ENCODE measurements at places on chromosomes 12 and 14. TPM values are rescaled to one million over a fixed set of nuclear protein-coding genes. Genes with fewer than 3 reads are reported as not detected.

ITPR2 gene
- total RNA-seq, result 84.8 TPM

CMA1 gene
- 2.8 TPM for total RNA-seq

CLEC9A gene
- total RNA-seq, result 0.26 TPM

RNASE3 gene
- 0.57 TPM for total RNA-seq

GRCh38 chr12:38154096-38155019 is 162.2 kb upstream of the ALG10B start:
- H3K4me1 ChIP-seq, result no peaks in the 10 kb centered on the region
- no peak overlapping the region for H3K27ac ChIP-seq
- no peak for DNase-seq
- H3K36me3 ChIP-seq, result no peaks in the 10 kb centered on the region

ADAMTS20 gene
- not detected for total RNA-seq

- DNase-seq, result peak; percentile 74
- H3K27me3 ChIP-seq, result no peaks in the 10 kb centered on the region
- no peaks in the 10 kb centered on the region for H3K36me3 ChIP-seq
- H3K4me1 ChIP-seq, result no peaks in the 10 kb centered on the region
Measured at GRCh38 chr12:53048780-53049401, 974 bp upstream of the TNS2 start.

GRCh38 chr12:45314770-45315169 is 98.9 kb downstream of the ANO6 start:
- H3K4me3 ChIP-seq, result no peak overlapping the region
- H3K27ac ChIP-seq, result no peak overlapping the region
- peaks cover 2% of the 10 kb centered on the region for H3K36me3 ChIP-seq
- no peak for DNase-seq

GRCh38 chr12:12156828-12157227 is 86.1 kb downstream of the BCL2L14 start:
- no peak overlapping the region for H3K27ac ChIP-seq
- H3K4me1 ChIP-seq, result peaks cover 2% of the 10 kb centered on the region
- DNase-seq, result no peak
- no peak overlapping the region for H3K4me3 ChIP-seq
- H3K27me3 ChIP-seq, result no peaks in the 10 kb centered on the region
- H3K36me3 ChIP-seq, result no peaks in the 10 kb centered on the region

DNA sequence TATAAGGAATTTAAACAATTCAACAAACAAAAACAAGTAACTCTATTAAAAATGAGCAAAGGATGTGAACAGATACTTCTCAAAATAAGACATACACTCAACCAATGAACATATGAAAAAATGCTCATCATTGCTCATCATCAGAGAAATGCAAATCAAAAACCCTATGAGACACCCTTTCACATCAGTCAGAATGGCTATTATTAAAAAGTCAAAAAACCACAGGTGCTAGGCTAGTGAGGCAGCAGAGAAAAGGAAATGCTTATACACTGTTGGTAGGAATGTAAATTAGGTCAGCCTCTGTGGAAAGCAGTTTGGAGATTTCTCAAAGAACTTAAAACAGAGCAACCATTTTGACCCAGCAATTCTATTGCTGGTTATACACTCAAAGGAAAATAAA is 52.0 kb downstream of the NAV3 start:
- H3K27me3 ChIP-seq, result no peaks in the 10 kb centered on the region
- H3K36me3 ChIP-seq, result no peaks in the 10 kb centered on the region
- H3K4me3 ChIP-seq, result no peak overlapping the region
- no peaks in the 10 kb centered on the region for H3K4me1 ChIP-seq
- H3K27ac ChIP-seq, result no peak overlapping the region

GRCh38 chr12:78571953-78572352 is 292.6 kb upstream of the SYT1 start:
- H3K4me3 ChIP-seq, result no peak overlapping the region
- no peak overlapping the region for H3K27ac ChIP-seq
- H3K27me3 ChIP-seq, result no peaks in the 10 kb centered on the region
- no peaks in the 10 kb centered on the region for H3K4me1 ChIP-seq
- H3K36me3 ChIP-seq, result no peaks in the 10 kb centered on the region
- no peak for DNase-seq

- H3K4me3 ChIP-seq, result no peak overlapping the region
- H3K27ac ChIP-seq, result no peak overlapping the region
- DNase-seq, result no peak
- no peaks in the 10 kb centered on the region for H3K27me3 ChIP-seq
Measured at GRCh38 chr12:51322452-51322851, 1.5 kb downstream of the BIN2 start.

NANOG gene
- 0.57 TPM for total RNA-seq

- DNase-seq, result peak; percentile 67
- peaks cover 4% of the 10 kb centered on the region for H3K4me1 ChIP-seq
- H3K4me3 ChIP-seq, result no peak overlapping the region
- H3K27me3 ChIP-seq, result no peaks in the 10 kb centered on the region
- H3K27ac ChIP-seq, result no peak overlapping the region
- H3K36me3 ChIP-seq, result no peaks in the 10 kb centered on the region
Measured at GRCh38 chr14:74863274-74863673, 12.7 kb downstream of the PROX2 start.

DNA sequence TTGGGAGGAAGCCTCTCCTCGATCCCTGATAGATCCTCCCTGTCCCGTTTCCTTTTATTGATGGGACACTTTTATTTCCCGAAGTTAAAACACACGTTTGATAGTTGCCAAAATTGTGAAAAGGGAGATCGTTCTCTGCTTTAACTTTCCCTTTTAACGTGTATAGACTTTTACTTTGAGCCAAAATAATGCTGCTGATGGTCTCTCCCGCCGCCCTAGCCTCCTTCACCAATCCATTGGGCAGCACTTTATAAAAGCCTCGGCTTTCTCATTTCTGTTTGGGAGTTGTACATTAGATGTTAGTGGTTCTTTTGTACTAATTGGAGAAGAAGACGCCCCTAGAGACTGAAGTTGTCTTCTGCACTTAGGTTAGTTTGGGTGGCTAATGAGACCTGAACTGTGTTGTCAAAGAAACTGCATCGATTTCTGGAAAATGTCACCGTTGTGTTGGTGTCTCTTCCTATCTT is 1.4 kb downstream of the TMTC2 start:
- H3K27ac ChIP-seq, result no peak overlapping the region
- no peaks in the 10 kb centered on the region for H3K36me3 ChIP-seq
- DNase-seq, result no peak

DNA sequence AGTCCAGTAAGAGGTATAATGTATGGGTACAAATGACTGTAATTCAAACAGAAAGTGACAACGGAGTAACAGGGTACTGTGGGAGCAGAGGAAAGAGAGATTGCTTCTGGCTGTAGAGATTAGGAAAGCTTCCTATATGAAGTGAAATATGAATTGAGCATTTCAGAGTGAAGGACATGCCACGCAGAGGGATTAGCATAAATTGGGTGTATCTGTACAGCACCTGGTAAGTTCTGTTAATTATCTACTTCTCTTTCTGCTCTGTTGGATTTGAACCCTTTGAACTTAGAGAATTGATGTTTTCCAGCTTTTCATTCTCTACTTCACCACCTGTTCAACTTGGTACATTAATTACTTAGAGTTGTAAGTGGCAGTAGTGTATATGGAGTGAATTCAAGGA is 8.8 kb downstream of the STK38L start:
- no peak overlapping the region for H3K27ac ChIP-seq
- peaks cover 8% of the 10 kb centered on the region for H3K4me1 ChIP-seq
- H3K36me3 ChIP-seq, result no peaks in the 10 kb centered on the region
- H3K27me3 ChIP-seq, result no peaks in the 10 kb centered on the region

- no peak overlapping the region for H3K4me3 ChIP-seq
- H3K27me3 ChIP-seq, result no peaks in the 10 kb centered on the region
- H3K36me3 ChIP-seq, result no peaks in the 10 kb centered on the region
- H3K27ac ChIP-seq, result no peak overlapping the region
- DNase-seq, result no peak
Measured at GRCh38 chr14:105901226-105901625, 374.8 kb downstream of the TMEM121 start.

- H3K4me1 ChIP-seq, result no peaks in the 10 kb centered on the region
- H3K27ac ChIP-seq, result no peak overlapping the region
- DNase-seq, result peak; percentile 32
- H3K4me3 ChIP-seq, result no peak overlapping the region
Measured at GRCh38 chr14:99716091-99716849, 32.2 kb downstream of the CYP46A1 start.

APOF gene
- not detected for total RNA-seq

DNA sequence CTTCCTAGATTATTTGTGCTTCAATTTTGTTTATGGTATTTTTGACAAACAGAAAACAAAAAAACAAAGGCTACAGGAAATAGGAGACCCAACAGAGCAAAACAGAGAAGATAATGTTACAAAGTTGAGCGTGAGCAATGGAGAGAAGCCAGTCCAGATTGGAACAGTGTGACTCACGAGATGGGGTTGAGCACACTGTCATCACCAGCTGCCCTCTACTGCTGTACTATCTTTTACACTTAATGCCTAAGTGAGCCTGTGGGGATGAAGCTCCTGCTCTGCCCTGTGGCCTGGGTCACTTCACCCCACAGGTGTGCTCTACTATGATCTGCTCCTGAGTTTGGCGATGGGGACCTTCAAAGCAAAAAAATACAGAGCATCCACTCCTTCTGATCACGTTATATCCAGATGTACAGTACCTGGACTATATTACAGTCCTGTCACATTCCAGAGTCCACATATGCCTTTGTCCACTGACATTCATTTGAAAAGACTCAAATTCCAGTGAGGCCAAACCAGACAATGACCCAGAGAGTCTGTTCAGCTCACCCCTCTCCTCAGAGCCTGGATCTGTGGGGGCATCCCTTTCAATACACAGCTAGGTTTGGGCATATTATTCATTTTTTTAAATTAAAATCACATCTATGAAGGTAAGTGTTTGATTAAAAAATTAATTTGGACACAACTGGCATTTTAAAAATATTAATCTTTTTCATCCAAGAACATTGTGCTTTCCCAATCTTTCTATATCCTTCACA is 4.4 kb downstream of the IPO8 start:
- H3K36me3 ChIP-seq, result peaks cover 2% of the 10 kb centered on the region
- no peaks in the 10 kb centered on the region for H3K27me3 ChIP-seq
- no peak overlapping the region for H3K27ac ChIP-seq
- no peaks in the 10 kb centered on the region for H3K4me1 ChIP-seq
- no peak overlapping the region for H3K4me3 ChIP-seq

DNA sequence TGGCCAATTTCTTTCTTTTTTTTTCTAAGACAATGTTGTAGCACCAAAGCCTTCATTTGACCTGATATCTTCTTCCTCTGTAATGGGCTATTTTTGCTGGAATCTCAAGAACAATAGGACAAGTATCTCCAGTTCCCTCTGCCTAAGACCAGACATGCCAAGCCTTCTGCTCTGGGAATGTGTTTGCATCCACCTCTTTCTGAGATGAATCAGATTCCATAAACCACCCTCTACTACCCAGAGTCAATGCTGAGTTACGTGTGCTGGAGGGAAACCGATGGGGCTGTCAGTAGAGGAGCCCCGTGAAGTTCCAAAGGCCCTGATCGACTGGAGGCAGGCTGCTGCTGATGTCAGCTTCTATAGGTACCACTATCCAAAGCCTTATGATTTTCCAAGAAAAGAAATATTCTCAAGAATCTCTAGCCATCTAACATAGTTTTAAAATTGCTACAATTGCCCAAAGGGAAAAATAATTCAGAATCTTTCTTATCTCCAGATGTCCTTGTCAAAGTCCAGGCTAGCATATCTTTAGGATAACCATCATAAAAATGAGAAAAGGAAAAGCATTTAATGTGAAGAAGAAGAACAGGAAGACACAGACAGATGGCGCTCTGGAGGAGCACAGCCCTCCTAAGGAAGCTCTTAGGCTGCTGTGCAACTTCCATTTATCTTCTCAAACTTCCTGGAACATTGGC is 101.9 kb downstream of the SLC8A3 start:
- H3K4me3 ChIP-seq, result no peak overlapping the region
- H3K4me1 ChIP-seq, result no peaks in the 10 kb centered on the region
- H3K27ac ChIP-seq, result no peak overlapping the region

DNA sequence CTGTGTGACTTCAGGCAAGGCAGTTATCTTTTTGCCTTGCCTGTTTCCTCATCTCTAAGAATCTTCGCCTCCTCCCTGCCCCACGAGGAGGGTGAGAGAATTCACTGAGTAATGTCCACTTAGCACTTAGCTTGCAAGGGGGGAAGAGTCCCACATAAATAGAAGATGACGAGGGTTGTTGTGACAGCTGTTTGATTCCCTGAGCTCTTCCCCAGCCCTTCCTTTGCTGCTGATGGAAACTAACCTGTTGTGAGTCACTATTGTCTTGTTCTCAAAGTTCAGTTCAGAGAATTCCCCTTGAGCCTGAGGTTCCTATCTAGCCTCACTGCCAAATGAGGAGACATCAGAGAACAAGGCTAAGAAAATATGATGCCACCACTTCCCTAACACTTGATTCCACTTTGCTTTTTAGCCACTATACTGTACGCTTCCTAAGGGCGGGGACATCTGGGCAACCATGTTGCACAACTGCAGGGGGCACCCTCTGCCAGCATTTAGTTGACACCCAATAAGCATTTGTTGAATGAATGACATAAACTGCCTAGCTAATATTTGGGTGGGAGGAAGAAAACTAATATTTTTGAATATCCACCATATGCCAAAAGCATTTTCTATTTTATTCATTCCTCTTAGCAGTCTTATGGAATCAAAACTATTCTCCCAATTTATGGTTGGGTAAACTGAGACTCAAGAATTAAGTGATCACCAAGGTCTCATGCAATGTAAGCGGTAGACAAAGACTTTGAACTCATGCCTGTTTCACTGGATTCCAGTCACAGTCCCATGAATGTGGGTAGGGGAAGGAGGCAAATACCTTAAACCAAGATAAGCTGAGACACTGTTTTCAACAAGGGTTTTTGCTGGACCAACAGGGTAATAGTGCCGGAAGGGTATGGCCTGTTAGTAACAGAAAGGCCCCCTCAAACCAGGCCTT is 77.6 kb downstream of the ZFP36L1 start:
- no peak for DNase-seq
- no peaks in the 10 kb centered on the region for H3K27me3 ChIP-seq
- H3K4me3 ChIP-seq, result no peak overlapping the region
- no peak overlapping the region for H3K27ac ChIP-seq
- no peaks in the 10 kb centered on the region for H3K4me1 ChIP-seq
- H3K36me3 ChIP-seq, result no peaks in the 10 kb centered on the region

DNA sequence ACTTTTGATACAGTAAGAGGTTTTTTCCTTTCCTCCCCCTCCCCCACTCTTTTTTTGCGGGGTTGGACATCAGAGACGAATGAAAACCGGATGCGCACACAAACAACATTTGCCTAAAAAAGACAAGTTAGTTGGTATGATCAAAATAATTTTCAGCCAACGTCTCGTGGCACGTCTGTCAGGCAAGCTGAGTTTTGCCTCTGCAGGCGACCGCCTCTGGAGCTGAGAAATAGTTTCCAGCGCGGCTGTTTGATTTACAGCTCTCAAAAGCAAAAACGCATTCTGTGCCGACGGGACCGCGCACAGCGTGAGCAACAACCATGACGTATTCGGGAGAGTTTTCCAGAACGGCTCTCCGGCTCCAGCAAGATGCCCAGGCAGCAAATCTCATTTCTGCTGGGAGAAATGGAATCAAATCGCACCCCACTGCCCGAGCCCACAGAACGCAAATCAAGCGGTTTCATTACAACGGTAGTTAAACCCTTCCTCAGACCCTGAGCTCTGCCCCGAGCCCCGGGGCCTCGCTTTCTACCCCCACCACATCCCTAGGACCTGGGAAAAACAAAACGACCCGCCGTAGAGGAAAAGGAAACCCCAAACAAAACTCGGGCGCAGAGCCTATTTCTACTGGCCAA is 14.2 kb upstream of the CALM1 start:
- H3K4me3 ChIP-seq, result peak overlapping the region; percentile 80
- peak; percentile 80 for DNase-seq
- no peaks in the 10 kb centered on the region for H3K36me3 ChIP-seq
- no peaks in the 10 kb centered on the region for H3K4me1 ChIP-seq
- H3K27me3 ChIP-seq, result no peaks in the 10 kb centered on the region
